GM12891 (cell line): ENCODE measurements at places on chromosomes 5 and 9.
A peak's percentile ranks its signal among the peaks of the same experiment; 100 is the strongest.

- no peak for DNase-seq
Measured at GRCh38 chr9:13554626-13555025, 275.1 kb upstream of the MPDZ start.

- DNase-seq: no peak
Measured at GRCh38 chr5:176818391-176819098, 8.2 kb downstream of the UNC5A start.

- DNase-seq: no peak
Measured at GRCh38 chr9:6123416-6123815, 92.2 kb upstream of the IL33 start.

DNA sequence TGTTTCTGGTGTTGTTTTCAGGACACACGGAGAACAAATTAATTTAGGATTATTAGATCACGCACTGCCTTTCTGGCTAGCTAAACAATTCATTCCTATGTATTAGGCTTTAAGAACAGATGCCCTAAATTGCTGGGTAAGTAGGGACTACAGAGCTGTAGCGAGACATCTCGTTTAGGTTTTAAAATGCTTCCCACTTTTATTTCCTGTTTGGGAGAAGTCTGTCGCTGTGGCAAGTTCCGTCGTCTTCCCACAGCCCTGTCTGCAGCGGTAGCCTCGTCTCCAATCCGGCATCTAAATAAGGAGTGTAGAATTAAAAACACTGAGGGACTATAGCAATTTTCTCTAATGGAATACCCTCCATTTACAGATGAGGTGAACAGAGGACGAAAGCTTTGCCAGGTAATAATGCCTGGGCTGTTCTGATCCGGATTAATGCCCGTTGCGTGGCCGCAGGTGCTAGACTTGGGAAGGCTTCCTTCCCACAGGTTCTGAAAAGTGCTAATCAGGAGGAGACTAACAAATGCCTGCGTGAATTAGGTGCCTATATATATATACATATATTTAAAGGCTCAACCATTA is 1.3 kb upstream of the TRIM36 start:
- no peak for DNase-seq

- no peak for DNase-seq
Measured at GRCh38 chr5:72364171-72364570, 44.0 kb downstream of the PTCD2 start.

DNA sequence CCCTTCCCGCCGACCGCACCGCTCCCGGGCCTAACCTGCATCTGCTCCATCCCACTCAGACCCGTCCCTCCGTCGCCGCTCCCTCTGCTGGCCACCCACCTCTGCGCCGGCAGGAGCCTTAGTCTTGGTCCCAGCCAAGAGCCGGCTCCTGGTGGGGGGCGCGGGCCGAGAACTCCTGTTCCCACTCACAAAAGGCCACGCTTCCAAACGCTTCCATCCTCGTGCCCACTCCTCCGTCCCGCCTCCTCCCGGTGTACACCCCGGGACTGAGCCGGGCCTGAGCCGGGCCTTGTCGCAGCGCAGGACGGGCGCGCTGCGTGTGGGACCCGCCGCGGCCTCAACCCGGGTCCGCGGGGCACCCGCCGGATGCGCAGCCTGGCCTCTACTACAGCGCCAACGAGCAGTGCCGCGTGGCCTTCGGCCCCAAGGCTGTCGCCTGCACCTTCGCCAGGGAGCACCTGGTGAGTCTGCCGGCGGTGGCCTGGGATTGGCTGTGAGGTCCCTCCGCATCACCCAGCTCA is 7.5 kb downstream of the ADAMTS13 start:
- peak; percentile 50 for DNase-seq

DNA sequence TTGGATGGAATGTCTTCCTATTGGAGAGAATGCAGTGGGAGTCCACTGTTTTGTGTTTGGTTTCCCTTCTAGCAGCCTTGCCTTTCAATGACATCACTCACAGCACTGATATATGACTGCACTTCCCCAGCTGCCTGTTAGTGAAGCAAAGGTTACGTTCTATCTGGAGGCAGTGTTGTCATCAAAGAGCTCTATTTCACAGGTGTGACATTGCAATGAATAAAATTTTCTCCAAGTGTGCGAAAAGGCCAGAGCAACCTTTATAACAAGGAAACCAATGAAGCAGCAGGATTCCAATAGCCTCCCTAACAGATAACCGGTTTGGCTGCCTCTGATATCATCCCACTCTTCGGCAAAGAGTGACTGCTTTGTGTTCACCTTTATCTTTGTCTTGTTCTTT is 523.5 kb upstream of the ZNF608 start:
- DNase-seq: no peak

DNA sequence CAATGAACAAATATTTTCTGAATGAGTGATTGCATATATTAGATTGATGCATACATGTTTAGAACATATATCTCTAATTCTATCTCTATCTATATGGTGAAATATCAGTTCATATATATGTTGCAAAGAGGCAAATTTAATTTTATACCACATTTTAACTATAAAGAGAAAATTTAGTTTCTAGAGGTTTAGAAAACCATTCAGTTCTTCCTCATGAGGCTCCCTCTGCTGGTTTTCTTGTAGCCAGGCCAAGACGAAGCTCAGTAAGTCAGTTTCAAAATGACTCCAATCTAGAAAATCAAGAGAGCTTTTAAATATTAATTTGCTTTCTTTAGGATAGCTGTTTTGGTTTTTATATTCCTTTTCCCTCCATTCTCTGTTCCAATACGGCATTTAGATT is 312.1 kb downstream of the TMEM232 start:
- no peak for DNase-seq

DNA sequence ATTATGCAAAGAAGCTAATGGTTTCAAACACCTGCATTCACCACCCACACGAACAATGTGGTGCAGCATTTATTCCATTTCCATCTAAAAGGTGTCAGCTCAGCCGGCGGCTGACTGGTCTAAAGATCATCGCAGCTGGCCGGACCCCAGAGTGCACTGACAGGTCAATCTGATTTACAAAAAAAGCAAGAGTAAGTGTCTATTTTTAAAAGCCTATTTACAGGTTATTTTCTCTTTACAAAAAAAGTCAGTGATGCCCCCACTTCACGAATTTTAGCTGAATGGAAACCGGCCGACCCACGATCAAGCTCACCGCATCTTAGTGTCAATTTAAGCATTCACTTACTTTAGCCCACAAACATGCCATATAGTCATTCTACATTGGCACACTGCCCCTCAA is 58.3 kb downstream of the SEMA4D start:
- no peak for DNase-seq

DNA sequence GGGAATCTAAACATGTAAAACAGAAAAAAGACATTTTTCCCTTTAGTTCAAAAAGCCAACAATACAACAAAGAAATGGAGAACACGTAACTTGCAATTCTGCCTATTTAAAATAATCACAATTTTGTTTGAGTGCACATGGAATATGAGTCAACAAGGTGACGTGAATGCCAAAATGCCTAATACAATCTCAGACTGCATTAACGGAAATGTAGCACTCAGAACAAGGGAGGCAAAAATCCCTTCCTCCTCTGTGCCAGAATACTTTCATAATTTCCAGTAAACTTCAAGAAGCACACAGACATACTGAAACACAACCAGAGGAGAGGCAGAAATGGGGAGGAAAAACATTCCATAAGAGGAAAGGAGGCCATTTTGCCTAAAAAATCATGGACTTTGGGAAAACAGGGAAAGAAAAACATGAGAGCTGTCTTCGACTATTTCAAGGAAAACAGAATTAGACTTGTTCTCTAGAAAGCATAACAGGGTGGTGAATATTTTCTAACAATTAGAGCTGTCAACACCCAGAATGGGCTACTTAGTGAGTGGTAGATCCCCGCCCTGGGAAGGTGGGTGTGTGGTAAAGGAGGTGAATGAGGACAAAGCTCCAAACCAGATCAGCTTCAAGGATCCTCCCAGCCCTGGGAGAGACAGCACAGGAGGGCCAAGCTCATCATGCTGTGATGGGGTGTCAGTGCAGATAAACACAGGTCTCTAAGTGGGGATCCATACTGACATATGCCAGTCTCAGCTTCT is 48.2 kb downstream of the ABCA1 start:
- no peak for DNase-seq

GRCh38 chr5:147732291-147732883 is 50.1 kb downstream of the JAKMIP2 start:
- DNase-seq: no peak

DNA sequence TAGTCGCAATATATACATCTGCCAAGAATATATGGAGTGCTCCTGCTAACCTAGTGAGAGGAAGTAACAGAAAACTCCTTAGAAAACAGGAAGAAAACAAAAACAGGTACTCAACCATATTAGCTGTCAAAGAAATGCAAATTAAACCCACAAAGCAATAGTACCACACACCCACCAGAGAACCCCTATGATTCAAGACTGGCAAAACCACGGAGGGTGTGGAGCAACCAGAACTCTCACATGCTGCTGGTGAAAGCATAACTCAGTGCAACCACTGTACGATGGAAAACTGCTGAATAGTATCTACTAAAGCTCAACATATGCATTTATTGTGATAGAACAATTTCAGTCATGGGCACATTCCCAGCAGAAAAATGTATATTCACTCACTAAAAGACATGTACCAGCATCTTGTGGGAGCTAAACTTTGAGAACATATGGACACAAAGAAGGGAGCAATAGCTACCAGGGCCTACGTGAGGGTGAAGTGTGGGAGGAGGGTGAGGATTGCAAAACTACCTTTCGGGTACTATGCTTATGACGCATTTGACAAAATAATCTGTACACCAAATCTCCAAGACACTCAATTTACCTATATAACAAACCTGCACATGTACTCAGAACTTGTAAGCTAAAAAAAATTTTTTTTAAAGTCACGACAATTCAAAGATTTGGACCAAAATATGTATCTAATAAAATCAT is 34.0 kb downstream of the PTPN3 start:
- no peak for DNase-seq
